Omental fat pad (tissue), 4 donors: ENCODE measurements at places on chromosomes 6 and 20.
A peak's percentile ranks its signal among the peaks of the same experiment; 100 is the strongest.

DNA sequence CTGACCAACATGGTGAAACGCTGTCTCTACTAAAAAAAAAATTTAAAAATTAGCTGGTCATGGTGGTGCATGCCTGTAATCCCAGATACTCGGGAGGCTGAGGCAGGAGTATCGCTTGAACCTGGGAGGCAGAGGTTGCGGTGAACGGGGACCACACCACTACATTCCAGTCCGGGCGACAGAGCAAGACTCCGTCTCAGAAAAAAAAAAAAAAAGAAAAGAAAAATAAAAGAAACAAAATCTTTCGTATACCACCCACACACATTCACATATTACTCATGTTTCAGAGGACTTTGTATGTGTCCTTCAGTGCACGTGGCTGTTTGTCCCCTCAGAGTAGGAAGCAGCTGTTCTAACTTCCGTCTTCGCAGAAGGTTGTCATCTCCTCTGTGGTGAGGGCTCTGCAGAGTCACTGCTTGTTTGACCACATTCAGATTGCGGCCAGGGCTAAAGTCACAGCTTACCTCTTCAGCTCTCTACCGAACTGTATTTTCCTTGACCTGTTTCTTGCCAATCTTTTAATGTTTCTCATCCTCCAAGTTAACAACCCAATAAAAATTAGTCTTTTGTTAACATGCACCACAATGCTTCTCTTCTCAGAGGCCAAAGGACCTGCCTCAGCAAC, 36.6 kb upstream of the HIVEP1 start:
- DNase-seq = no peak

DNA sequence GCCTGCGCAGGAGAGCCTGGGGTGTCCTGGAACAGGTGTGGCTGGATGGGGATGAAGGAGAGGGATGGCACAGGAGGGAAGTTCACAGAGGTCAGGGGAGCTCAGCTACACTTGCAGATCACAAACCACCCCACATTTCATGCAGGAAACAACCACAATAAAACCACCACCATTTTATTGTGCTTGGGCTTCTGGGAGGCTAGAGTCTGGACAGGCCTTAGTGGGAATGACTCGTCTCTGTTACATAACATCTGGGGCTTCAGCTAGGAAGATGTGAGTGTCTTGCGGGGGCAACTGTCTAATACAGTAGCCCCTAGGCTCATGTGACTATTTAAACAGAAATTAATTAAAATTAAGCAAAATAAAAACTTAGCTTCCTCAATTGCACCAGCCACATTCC, 33.4 kb downstream of the SNX5 start:
- no peak for DNase-seq

GRCh38 chr6:25404091-25404490, 124.9 kb downstream of the CARMIL1 start:
- DNase-seq = no peak

DNA sequence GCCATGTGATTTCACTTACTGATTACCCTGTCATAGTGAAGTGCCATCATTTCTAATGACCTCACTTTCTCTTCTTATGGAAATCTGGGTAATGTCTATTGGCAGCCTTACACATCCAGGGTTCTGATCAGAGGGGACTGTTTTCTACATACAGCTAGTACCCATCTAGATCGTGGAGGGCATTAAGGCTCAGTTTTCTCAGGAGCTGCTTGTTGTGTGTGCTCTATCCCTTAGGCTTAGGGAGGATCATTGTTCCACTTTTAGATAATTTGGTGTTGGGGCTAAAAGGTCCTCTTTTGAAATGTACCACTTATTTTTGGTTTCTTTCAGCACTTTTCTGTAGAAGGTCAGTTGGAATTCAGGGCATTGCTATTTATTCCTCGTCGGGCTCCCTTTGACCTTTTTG, 3.8 kb downstream of the HSP90AB1 start:
- DNase-seq = no peak

DNA sequence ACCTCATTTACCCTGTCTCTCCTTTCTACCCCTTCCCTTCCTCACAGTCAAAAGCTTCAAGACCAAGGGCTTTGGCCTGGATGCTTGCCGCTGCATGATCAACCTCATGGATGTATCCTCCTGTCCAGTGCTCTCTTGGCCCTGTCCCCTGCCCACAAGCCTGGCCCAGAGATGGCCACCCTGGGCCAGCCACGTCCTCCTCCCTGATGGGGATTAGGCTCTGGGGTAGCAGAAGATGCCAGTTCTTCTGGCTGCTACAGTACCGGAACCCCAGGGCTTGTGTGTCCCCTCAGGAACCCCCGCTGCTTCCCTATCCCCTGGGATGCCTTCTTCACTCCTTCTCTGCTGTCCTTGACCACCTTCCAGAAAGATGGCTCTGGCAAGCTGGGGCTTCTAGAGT, 22.3 kb downstream of the CAPN11 start:
- DNase-seq = no peak

GRCh38 chr20:15834857-15835256, 738.4 kb downstream of the KIF16B start:
- no peak for DNase-seq

- DNase-seq = no peak
Measured at GRCh38 chr6:39695447-39695846, 29.8 kb downstream of the KIF6 start.

- no peak for DNase-seq
Measured at GRCh38 chr6:145372671-145373151, 362.6 kb downstream of the EPM2A start.

GRCh38 chr6:13428583-13429405, 58.6 kb downstream of the GFOD1 start:
- DNase-seq = no peak

- DNase-seq = no peak
Measured at GRCh38 chr6:26561533-26562466, 23.6 kb downstream of the HMGN4 start.

- no peak for DNase-seq
Measured at GRCh38 chr6:117483645-117484016, 1.2 kb downstream of the DCBLD1 start.

DNA sequence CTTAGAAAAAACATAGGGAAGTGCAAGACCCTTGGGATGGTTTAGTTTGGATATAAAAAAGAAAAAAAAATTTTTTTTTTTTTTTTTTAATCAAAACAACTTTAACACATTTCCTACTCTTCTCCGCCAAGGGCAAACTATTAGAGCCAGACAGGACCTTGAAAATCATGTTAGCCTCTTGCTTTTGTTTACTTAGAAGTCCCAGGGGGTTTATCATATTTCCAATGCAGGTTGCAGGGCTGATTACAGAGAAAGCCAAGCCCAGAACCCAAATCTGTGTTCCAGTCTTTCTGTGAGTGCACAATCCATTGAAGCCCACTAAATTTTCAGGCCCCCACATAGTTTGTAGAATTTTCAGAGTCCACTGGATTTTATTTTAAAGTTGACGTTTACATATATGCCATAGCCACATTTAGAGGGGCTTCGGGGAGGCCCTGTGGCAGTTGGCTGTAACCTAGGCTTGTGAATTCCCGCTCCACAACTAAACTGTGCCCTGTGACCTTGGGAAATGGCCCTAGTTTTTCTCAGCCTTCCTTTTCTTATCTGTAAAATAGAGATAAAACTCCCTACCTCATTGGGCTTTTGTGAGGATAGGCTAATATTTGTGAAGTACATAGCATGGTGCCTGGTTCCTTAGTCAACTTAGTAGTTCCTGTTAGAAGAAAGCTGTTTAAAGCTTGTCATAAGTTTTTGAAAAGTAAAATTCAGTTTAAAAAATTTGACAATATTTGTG, 55.7 kb downstream of the NCOA7 start:
- no peak for DNase-seq

DNA sequence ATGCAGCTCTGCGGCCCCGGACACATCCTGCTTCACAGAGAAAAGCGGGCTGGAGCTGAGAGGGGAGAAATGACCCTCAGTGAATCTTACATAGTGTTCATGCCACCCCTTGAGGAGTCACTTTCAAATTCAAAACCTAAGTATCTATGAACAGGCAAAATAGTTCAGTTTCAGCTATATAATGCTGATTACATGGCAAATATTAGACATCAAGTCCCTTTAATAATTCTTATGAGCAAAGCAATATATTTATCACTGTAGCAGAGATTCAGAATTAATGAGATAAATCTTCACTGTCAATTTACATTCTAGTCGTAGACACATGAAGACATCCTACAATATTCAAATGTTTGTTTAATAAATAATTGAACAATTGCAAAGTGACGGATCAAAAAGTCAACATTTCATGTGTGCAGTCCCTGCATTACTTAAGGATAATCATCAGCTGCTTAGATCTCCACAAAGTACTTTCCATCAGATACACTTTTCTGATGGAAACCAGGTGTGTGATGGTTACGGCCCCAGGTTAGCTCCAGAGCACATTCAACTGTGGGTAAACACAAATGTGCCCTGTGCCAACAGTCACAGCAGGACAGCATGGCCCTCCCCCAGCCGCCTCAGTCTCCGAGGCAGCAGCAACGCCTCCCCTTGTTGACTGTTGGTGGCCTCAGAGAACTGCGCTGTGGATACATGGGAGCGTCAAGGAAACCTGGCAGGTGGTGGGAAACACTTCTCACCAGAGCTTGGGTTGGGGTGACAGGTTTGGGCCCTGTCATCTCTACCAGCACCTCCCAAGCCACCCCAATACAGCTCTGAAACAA, 787 bp upstream of the PRR18 start:
- no peak for DNase-seq

DNA sequence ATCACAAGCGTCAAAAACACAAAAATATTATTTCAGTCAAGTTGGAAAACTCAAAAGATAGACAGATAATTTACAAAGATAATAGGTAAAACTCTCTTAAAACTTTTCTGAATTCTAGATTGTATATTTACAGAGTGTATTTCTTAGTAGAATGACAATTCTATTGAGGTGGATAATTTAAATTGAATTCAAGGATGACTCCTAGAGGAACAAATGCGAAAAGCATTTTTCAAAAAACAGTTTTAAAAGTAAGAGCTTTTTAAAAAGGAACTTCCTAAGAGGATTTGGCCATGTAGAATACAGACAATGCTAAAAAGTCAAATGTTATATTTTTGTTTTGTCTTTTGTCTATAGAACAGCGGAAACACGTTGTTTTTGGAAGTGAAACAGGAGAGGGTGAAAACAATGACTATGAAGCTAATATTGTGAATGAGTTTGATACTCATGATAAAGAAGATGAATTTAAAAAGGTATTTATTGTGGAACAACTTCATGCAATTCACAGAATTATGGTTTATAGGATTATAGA, 90.1 kb downstream of the DNAH8 start:
- DNase-seq = no peak

GRCh38 chr6:15344831-15345230, 99.0 kb downstream of the JARID2 start:
- DNase-seq = no peak

DNA sequence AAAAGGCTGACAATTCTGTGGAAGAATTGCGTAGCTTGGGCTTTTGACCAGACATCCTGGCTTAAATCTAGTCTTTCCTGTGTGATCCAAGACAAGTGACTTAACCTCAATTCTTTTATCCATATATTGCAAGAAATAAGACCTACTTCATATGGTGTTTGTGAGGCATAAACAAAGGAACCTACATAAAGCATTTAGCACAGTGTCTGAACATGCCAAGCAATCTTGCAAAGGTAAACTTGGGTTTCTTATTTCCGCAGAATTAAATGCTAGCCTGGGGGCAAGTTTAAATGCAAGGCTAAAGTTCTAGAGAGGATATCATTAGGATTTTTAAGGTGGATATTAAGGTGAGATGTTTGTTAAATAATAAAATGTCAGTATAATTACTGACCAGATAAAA, 47.9 kb downstream of the HDDC2 start:
- DNase-seq = no peak

DNA sequence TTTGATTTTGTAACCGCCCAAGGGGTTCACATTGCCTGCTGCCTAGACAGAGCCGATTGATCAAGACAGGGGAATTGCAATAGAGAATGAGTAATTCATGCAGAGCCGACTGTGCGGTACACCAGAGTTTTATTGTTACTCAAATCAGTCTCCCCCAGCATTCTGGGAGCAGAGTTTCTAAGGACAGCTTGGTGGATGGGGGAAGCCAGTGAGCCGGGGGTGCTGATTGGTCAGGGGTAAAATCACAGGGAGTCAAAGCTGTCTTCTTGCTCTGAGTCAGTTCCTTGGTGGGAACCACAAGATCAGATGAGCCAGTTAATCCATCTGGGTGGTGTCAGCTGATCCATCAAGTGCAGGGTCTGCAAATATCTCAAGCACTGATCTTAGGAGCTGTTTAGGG, 60.0 kb upstream of the EZR start:
- no peak for DNase-seq

DNA sequence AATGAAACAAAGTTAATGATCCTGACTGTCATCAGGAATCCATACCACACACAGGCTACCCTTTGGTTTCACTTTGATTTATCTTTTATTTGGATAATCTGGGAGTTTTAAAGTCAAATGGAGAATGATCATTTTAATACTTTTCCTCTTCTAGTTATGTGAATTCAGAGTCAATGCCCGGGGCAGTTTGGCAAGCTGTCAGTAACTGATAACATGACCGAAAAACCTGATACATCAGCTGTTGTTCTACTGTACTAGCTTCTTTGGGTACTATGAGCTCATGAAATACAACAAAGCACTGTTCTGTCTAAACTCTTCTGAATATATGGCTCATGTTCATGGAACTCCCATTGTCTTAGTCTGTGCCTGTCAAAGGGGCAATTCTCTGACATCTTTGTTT, 30.2 kb downstream of the KLHL31 start:
- no peak for DNase-seq

- no peak for DNase-seq
Measured at GRCh38 chr20:11926292-11926998, 8.8 kb downstream of the BTBD3 start.

GRCh38 chr20:56554869-56555268, 21.8 kb downstream of the FAM209B start:
- DNase-seq = peak; percentile 42

DNA sequence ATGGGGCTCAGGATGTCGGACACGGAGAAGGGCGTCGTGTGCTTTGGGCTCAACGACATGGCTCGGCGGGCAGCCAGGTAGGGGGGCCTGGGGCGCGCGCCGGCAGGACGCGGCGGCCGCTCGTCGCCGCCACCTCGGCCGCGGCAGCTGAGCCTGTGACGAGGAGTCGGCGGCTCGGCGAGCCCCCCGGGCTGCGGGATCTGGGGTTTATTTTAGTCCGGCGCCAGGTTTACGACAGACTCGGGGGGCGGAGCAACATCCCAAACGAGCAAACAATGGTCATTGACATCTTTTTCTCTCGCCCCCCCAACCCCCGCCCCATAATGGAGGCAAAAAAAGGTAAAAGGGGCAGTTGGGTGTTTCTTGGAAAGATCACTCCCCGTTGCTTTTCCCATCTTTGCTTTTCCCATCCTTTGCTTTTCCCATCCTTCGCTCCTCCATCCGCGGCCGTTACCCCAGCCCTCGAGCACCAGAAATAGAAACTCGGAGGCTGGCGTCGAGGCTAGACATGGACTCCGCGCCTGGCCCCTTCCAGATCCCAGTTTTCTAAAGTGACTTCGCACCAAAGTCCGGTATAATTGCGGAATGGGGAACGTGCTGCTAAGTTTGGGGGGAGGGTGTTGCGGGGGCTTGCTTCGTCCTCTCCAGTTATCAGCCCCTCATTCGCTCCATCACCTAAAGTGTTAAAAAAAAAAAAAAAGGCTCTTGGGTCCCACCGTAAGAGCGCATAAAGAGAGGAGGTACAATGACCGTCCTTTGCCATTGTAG, at the start of gene NKX2-4:
Gene NKX2-4, minus strand, starts transcription at position 186 of the 768 bp plus-strand sequence. Its CDS starts 127 bp downstream, at position 59.
- no peak for DNase-seq
